Activated T-cell treated with anti-CD3 and anti-CD28 coated beads, Interleukin-2, amount 50 U/mL, for 48 hours (primary cell): ENCODE measurements at places on chromosomes 5 and 9.

- DNase-seq, result no peak
Observed at GRCh38 chr5:174327896-174328295, 282.4 kb downstream of the NSG2 start.

- DNase-seq, result no peak
Observed at GRCh38 chr5:107464876-107465275, 205.9 kb downstream of the EFNA5 start.

GRCh38 chr5:91378752-91379211, 4.3 kb downstream of the ARRDC3 start:
- DNase-seq, result no peak

GRCh38 chr9:107008447-107008846, 145.5 kb downstream of the ZNF462 start:
- DNase-seq, result no peak

- no peak for DNase-seq
Observed at GRCh38 chr5:159469496-159470372, 139.4 kb upstream of the IL12B start.

- no peak for DNase-seq
Observed at GRCh38 chr5:168612123-168612522, 33.0 kb upstream of the PANK3 start.

- DNase-seq, result no peak
Observed at GRCh38 chr9:20396509-20396908, 225.8 kb downstream of the MLLT3 start.

- no peak for DNase-seq
Observed at GRCh38 chr5:138844812-138845513, 30.2 kb downstream of the LRRTM2 start.

GRCh38 chr5:180825768-180826525, 23.3 kb upstream of the MGAT1 start:
- DNase-seq, result peak; percentile 66

- no peak for DNase-seq
Observed at GRCh38 chr9:87685441-87685840, 40.5 kb upstream of the CTSL start.

GRCh38 chr5:163660486-163660885, 155.1 kb downstream of the MAT2B start:
- no peak for DNase-seq

DNA sequence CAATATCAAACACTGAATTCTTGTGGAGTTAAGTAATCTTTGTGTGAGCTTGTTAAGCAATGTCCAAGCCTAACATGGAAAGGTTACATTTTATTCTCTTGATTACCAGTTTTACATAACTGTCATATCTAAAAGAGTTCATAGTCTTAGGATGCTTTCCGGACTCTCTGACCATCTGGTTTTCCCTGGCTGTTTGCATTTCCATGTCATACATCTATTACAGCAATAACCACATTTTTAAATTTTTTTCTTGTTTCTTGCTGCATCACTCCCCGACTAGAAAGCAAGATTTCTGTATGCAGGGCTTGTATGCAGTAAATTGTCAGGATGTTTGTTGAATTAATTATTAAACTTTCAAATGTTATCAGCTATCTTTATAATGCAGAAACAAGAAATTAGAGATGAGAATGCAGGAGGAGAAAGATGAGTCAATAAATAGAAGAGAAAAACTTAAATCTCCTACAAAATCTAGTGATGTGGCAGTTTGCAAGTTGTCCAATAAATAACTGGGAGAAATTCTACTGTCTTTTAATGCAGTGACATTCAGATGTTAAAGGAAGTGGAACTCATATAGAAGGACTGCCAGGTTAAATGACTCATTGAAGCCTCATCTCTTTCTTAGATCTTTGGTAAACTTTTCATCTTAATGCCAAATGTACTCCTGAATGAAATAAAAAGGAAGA, 179.6 kb upstream of the SGCD start:
- DNase-seq, result no peak

- DNase-seq, result no peak
Observed at GRCh38 chr9:37324691-37325490, 97.6 kb upstream of the GRHPR start.

DNA sequence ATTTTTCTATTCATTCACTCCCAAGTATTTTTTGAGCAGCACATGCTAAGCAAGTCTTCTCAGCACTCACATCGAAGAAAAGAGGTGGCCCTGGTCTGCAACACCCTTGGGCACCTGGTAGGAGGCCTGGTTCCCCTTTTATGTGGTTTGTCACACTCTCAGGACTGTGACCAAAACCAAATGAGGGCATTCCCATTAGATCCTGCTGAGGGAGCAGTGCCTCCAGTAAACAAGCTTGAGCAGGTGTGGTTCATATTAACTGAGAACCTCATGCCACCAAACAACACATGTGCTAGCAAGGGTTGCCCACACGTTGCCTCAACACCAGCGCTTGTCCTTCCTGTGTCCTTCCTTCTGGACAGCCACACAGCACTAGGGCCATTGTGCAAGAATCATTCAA, 26.9 kb upstream of the SYK start:
- DNase-seq, result no peak

- no peak for DNase-seq
Observed at GRCh38 chr5:67306965-67307607, 110.5 kb upstream of the CD180 start.

GRCh38 chr9:18741945-18742344, 268.0 kb downstream of the ADAMTSL1 start:
- no peak for DNase-seq

- DNase-seq, result no peak
Observed at GRCh38 chr5:169694091-169694625, 57.1 kb downstream of the DOCK2 start.

DNA sequence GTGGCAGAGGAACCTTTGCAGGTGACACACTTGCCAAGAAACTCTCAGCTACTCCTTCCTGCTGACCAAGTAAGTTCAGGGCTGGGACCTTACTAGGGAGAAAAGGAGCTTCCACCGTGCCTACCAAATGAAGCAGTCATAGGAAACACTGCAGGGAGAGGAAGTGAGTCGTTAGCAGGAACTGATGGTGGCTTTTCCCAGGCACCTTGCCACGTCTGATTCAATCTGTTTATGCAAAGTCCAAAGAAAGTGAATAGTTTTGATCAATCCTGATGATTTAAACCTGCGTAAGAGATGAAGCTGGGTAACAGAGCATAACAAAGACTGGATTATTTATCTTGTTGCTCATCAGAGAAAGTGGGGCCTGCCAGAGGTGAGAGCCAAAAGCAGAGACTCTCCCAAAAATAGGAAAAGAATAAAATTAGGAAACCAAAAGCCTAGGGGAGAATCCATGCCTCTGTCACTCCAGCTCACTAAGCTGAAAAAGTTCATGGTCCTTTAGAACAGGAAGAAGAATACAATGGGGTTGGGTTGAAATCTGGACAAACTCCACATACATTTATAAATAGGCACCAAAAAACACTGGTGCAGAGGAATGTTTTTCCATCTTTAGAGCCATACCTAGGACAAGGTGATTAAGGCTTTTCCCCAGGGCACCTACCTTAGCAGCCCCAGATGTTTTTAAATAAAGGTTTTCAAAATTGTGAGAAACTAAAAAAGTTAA, 9.3 kb upstream of the PFDN1 start:
- no peak for DNase-seq

- no peak for DNase-seq
Observed at GRCh38 chr5:171908638-171909037, 97.8 kb downstream of the FBXW11 start.

DNA sequence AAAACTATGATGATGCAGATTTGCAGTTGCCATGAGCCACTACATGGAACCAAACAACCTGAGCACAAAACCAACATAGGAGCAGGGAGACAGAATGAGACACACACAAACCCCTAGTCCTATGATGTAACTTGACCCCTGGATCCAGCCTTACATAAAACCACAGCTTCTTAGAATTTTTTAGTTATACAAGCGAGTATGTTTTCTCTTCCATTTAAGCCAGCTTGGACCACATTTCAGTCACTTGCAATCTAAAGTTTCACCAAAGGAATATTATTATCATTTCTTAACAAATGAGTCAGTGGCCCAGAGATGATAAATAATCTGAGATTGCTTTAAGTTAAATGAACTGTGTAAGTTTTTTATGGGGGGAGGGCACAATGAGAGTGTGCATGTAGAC, 6.8 kb downstream of the SPOCK1 start:
- no peak for DNase-seq

GRCh38 chr5:158135682-158136179, 276.8 kb upstream of the CLINT1 start:
- no peak for DNase-seq

- no peak for DNase-seq
Observed at GRCh38 chr5:3598769-3599211, 3.2 kb downstream of the IRX1 start.

DNA sequence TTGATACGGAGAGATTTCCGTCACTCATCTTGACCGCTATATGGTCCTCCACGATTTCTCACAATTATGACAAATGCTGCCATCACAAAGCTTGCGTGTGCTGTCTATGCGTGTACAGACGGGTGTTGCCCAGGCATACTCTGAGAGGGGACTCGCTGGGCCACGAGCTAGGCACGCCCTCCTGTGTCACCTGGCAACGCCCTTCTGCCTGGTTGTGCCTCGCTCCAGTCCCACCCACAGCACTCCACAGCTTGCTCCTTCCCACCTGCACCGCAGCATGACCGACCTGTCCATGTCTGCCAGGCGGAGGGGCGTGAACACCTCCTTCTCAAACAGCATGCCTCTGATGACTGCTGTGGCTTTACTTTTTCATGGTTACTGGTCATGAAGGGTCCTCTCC, 55.6 kb downstream of the CAMSAP1 start:
- DNase-seq, result no peak

DNA sequence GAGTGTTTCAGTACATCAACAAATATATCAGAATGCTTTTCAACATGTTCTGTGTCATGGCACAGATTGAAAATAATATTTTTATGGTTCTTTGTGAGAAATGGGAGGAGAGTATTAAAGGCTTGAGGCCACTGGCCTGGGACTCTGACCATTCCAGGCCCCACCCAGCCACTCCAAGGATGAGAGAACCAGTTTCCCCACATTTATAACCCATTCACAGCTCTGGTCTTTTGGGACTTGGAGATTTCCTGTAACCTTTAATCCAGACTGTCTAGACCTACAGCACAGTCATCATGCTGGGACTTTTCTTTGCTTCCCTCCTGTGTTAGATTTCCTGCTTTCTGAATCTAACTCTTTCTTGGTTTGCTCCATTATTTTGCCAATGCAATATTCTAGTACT, 389.6 kb downstream of the KIAA0825 start:
- no peak for DNase-seq

DNA sequence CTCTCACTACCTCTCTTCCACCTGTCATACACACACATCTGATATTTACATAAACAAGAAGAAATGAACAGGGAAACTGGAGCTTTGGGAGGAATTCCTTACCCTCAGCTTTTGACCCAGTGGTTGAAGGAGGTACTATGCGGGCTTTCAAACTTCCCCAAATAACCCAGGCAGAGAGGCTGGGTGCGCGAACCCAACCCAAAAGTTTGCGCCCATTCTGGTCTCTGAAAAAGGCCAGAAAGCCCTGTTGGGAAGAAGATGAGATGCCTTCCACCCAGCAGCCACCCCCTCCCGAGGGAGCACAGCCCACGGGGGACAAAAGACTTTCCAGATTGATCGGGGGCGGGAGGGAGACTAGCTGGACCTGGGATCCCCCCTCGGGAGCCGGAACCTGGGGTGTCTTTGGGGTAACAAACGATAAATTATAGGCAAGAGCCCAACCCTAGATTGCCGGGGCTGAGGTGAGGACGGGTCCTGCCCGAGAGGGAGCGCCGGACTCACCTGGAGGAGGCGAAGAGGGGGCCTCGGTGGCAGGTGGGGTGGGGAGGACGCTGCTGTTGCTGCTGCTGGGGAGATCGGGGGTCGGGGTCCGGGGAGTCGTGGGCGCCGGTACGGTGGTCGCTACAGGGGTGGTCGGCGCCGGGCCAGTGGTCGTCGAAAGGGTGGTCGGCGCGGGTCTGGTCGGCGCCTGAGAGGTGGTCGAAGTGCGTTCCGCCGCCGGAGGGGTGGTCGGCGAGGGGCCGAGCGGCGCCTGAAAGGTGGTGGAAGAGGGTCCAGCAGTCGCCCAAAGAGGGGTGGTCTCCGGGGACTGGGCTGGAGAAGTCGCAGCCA, 798 bp downstream of the MEGF9 start:
- DNase-seq, result peak; percentile 38

DNA sequence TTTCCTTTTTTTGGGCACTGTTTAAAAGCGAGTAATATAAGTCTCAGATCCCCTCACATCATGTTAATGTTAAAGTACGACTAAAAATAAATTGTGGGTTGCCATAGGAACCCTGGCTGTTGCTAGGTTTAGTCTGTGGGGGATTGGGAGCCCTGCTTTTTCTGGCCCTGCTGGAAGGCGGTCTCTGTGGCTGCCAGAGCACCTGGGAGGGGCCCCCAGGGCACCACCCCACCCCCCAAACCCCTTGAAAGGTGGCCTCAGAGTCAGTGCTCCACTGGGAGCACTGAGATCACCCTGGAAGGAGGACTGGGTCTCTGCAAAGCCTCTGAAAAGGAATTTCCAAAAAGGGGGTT, 66.2 kb upstream of the NEURL1B start:
- DNase-seq, result no peak

DNA sequence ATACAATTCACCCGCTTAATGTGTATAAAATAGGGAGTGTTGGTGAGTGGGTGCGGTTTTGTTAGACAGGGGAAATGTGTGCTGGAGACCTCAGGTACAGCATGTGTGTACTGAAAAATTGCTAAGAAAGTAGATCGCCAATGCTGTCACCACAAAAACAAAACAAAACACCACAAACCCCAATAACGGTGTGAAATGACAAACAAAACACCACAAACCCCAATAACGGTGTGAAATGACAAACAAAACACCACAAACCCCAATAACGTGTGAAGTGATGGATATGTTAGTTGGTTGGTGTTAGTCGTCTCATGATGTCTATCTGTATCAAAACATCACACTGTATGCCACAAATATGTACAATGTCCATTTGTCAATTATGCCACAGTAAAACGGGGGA, 14.2 kb upstream of the GFPT2 start:
- DNase-seq, result no peak

- DNase-seq, result no peak
Observed at GRCh38 chr5:14667770-14668169, 3.3 kb downstream of the OTULIN start.

DNA sequence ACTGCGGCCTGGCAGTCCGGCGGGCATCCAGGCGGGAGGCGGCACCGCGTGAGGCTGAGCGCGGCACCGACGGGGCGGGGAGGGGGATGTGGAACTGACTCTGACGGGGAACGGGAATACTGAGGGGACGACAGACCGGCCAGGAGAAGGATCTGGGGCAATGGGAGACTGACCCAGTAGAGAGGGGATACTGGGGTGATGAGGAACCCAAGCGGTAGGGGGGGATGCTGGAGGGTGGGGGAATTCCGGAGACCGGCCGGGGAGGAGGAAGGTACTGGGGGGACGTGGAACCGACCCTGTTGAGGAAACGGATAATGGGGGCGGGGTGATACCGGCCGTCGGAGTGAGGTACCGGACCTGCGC, 423 bp downstream of the IPPK start:
- DNase-seq, result peak; percentile 55

GRCh38 chr5:65355301-65355700, 126.4 kb downstream of the ADAMTS6 start:
- no peak for DNase-seq

DNA sequence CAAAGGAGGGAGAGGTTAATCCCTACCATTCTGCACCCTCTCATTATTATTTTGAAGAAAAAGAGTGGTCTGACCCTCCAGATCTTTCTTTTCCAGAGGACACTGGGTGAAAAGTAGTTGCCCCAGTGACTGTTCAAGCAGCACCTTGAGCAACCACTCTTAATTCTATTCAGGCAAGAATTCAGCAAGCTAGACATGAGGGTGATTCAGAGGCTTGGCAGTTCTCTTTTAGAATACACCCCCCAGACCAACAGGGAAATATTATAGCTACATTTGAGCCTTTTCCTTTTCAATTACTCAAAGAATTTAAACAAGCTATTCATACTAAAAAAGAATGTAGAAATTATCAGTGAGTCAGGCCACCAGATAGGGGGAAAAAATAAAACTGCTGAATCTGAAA, 178.3 kb downstream of the MRPS30 start:
- DNase-seq, result no peak
